Amniotic stem cell (primary cell): ENCODE measurements at places on chromosomes 4 and X.

DNA sequence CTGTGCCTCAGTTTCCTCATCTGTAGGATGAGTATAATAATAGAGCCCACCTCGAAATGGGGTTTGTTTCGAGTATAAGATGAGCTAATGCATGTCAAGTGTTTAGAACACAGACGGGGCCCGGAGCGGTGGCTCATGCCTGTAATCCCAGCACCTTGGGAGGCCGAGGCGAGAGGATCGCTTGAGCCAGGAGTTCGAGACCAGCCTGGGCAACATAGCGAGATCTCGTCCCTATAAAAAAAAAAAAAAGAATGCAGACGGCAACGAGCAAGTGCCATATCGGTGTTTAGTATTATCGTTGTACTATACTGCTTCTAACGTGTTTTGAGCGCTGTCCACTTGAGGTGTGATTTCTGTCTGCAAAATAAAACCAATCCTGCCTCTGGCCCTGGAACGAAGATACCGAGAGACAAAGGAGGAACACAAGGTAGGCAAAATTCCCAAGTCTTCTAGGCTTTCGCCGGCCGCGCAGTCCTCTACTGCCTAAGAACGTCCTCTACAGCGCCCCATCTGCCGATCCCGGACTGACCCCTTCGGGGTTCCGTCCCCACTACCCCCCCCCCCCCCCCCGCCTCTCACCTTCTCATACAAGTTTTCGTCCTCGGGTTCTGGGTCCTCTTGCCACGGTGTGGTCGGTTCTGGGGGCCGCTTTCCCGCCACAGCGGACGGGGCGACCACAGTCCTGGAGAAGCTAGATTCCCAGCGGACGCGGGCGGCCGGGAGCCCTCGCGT is 442 bp downstream of the NDUFB11 start:
- no peak for DNase-seq

- no peak for DNase-seq
Observed at GRCh38 chrX:38571058-38571457, 9.7 kb downstream of the TSPAN7 start.

DNA sequence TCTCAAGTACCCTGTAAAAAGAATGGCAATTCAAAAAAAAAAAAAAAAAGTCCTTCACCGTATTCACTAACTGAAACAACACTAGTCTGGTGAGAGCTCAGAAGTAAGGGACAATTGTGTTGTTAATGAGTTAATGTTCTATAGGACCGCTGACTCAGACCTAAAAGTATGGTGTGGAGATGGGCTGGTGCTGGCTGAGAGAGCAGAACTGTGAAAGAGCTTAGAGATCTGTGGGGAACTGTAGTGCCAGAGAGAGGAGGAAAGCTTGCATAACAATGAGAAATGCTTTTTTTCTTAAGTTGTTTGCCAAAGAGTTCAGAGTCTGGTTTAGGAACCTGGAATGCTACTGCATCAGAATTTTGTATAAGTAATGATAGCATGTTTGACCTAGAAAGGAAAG is 65.1 kb downstream of the LHFPL1 start:
- DNase-seq = no peak

DNA sequence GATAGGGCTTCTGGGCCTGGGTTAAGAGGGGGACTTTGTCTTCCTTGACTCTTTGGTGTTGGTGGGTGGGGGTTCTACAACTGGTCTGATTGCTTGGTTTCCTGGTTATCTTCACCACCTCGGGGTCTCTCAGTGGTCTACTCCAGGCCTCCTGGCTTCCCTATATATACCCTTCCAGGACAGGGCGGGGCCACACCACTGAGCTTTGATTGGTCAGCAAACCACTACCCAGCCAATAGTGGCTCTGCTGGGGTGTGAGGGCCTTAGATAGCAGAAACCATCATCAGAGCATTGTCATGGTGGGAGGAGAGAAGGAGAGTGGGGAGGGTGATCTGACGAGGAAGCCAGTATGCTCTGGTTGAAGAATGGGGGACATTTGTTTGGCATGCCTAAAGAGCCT is 14.4 kb upstream of the MAGEA1 start:
- DNase-seq = no peak
